ENCODE measurements at places on chromosomes 3 and 15.

- no peaks in the 10 kb centered on the region for H3K27me3 ChIP-seq
- DNase-seq: no peak
- no peaks in the 10 kb centered on the region for H3K36me3 ChIP-seq
- no peak overlapping the region for H3K27ac ChIP-seq
Observed at GRCh38 chr3:13487403-13487802, 7.3 kb downstream of the HDAC11 start.

DNA sequence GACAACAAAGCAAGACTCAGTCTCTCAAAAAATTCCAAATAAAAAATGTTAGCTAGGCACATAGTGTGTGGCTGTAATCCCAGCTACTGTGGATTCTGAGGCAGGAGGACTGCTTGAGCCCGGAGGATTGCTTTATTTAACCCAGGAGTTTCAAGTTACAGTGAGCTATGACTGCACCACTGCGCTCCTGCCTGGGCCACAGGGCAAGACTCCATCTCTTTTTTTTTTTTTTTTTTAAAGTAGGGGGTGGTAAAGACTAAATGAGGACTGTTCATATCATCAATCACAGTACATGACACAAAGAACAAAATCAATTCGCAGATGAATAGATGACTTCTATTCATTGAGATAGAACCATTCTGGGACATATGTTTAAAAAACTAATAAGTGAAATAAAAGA lies 48.1 kb downstream of the ACAP2 start:
- no peak overlapping the region for H3K27ac ChIP-seq
- peaks cover 15% of the 10 kb centered on the region for H3K4me1 ChIP-seq
- no peak overlapping the region for H3K4me3 ChIP-seq
- no peaks in the 10 kb centered on the region for H3K27me3 ChIP-seq

DNA sequence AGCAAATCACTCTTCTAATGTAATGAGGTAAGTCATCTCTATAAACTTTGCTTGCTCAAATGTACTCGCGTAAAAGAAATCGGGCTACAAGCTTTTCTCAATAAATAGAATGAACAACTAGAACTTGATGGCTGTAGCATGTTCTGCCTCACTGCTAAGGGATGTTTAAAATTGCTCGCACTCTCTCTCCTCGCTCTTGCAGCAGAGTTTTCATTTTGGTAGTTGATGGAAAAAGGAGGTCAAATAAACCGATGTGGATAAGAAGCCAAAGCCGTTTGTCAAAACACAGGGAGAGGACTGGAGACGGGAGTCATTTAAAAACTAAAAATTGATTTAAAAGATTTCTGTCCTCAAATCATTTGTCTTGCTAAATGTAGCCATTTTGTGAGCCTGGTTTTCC lies 53.3 kb downstream of the ANXA2 start:
- DNase-seq: no peak
- no peak overlapping the region for H3K4me3 ChIP-seq
- no peak overlapping the region for H3K27ac ChIP-seq
- no peaks in the 10 kb centered on the region for H3K4me1 ChIP-seq
- H3K27me3 ChIP-seq: no peaks in the 10 kb centered on the region

- H3K27ac ChIP-seq: no peak overlapping the region
- peaks cover 18% of the 10 kb centered on the region for H3K4me1 ChIP-seq
- no peaks in the 10 kb centered on the region for H3K36me3 ChIP-seq
- no peak for DNase-seq
- peaks cover 75% of the 10 kb centered on the region for H3K27me3 ChIP-seq
- peak overlapping the region; percentile 46 for H3K4me3 ChIP-seq
Observed at GRCh38 chr15:29570948-29571791, 251.1 kb downstream of the TJP1 start.

DNA sequence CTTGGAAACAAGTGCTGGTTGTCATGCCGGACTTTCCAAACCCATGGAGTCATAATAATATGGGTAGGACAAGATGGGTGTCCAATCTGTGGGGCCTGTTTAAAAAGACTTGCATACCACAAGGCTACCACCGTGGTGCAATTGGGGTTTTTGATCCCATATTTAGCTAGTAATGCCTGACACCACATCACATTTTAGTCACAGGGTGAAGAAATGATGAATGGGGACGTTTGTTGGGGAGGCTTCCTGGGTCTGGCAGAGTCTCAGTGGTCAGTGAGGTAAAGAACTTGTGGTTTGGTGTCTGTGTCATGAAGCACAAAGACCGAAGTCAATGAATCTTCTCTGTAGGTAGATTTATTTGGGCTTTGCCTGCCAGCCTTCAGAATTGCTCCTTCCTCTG lies 31.0 kb downstream of the P3H2 start:
- H3K4me3 ChIP-seq: no peak overlapping the region
- H3K36me3 ChIP-seq: no peaks in the 10 kb centered on the region
- no peaks in the 10 kb centered on the region for H3K27me3 ChIP-seq
- no peak overlapping the region for H3K27ac ChIP-seq
- no peak for DNase-seq
- peaks cover 9% of the 10 kb centered on the region for H3K4me1 ChIP-seq

DNA sequence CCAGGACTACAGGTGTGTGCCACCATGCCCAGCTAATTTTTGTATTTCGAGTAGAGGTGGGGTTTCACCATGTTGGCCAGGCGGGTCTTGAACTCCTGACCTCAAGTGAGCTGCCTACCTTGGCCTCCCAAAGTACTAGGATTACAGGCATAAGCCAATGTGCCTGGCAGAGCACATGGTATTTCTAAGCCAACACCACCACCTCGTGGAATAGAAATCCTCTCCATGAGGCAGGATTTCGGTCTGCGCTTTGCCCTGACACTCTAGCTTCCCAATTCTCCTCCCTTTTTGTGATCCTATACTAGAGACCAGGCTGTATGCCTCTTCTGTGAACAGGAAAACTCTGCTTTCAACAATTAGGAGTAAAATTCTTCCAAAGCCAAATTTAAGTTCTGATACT lies 372.2 kb downstream of the VGLL3 start:
- DNase-seq: no peak
- H3K27ac ChIP-seq: no peak overlapping the region
- no peaks in the 10 kb centered on the region for H3K4me1 ChIP-seq
- no peak overlapping the region for H3K4me3 ChIP-seq
- no peaks in the 10 kb centered on the region for H3K36me3 ChIP-seq

- H3K27me3 ChIP-seq: peaks cover 19% of the 10 kb centered on the region
- peak; percentile 57 for DNase-seq
- no peak overlapping the region for H3K4me3 ChIP-seq
- H3K4me1 ChIP-seq: peaks cover 26% of the 10 kb centered on the region
- no peak overlapping the region for H3K27ac ChIP-seq
- no peaks in the 10 kb centered on the region for H3K36me3 ChIP-seq
Observed at GRCh38 chr15:99955532-99955931, 222.3 kb upstream of the LYSMD4 start.

- peaks cover 33% of the 10 kb centered on the region for H3K36me3 ChIP-seq
- no peak overlapping the region for H3K4me3 ChIP-seq
- H3K4me1 ChIP-seq: peaks cover 61% of the 10 kb centered on the region
- H3K27me3 ChIP-seq: no peaks in the 10 kb centered on the region
- no peak for DNase-seq
Observed at GRCh38 chr15:97966246-97966645, 5.7 kb downstream of the ARRDC4 start.

- H3K4me1 ChIP-seq: peaks cover 29% of the 10 kb centered on the region
- H3K27ac ChIP-seq: peak overlapping the region; percentile 86
- H3K27me3 ChIP-seq: no peaks in the 10 kb centered on the region
- H3K4me3 ChIP-seq: peak overlapping the region; percentile 27
- DNase-seq: peak; percentile 89
Observed at GRCh38 chr3:112642912-112643506, 2.1 kb upstream of the CCDC80 start.

GRCh38 chr15:74815121-74815934 lies 2.7 kb downstream of the LMAN1L start:
- H3K4me1 ChIP-seq: peaks cover 12% of the 10 kb centered on the region
- no peak for DNase-seq
- H3K27ac ChIP-seq: no peak overlapping the region
- H3K27me3 ChIP-seq: no peaks in the 10 kb centered on the region
- H3K36me3 ChIP-seq: no peaks in the 10 kb centered on the region

DNA sequence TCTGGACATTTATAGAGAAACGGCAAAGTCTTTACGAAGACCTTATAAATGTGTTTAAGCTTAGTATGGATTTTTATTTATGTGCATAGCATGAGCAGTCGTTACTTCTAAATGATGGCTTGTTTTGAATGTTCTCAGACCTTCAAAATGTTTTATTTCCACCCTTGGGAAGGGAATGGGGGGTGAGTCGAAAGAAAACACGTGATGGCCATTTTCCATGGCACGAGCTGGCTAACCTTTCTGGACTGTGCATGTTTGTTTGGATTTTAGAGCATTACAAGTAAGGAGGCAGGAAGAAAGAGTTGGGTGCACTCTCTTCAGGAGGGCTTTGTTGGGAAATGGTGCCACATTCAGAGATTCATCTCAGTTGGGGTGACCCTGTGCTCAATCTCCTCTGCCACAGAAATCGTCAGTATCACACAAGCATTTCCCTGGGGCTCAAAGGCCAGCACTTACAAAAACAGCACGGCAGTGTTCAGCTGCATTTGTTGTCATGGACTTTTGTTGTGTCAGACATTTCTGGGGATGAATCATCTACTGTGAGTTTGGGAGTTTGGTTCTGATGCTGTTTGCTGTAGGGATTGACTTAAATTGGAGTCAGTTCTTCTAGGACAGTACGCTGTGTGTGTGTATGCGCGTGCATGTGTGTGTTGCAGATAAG lies 52.3 kb upstream of the ADAMTS9 start:
- DNase-seq: no peak
- H3K27ac ChIP-seq: no peak overlapping the region
- H3K4me1 ChIP-seq: no peaks in the 10 kb centered on the region
- no peaks in the 10 kb centered on the region for H3K27me3 ChIP-seq
- H3K36me3 ChIP-seq: no peaks in the 10 kb centered on the region

DNA sequence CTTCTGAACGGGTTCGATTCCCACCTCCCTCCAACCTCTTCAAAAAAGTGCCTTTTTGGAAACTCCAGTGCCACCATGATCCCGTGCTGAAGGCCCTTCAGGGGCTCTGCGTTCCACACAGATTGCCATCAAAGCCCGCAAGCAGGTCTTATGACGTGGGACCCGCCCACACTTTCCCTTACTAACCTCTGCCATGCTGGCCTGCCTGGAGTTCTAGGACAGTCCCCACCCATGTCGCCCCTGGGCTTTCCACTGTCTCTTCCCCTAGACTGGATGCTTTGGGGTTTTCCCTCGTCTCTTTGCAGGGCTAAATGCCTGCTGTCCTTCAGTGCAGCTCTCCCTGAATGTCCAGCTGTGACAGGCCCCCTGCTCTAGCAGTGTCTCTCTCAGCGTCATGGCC lies 313.7 kb upstream of the ATP10A start:
- no peak overlapping the region for H3K27ac ChIP-seq
- peaks cover under 1% of the 10 kb centered on the region for H3K27me3 ChIP-seq
- DNase-seq: no peak
- no peak overlapping the region for H3K4me3 ChIP-seq
- no peaks in the 10 kb centered on the region for H3K36me3 ChIP-seq

DNA sequence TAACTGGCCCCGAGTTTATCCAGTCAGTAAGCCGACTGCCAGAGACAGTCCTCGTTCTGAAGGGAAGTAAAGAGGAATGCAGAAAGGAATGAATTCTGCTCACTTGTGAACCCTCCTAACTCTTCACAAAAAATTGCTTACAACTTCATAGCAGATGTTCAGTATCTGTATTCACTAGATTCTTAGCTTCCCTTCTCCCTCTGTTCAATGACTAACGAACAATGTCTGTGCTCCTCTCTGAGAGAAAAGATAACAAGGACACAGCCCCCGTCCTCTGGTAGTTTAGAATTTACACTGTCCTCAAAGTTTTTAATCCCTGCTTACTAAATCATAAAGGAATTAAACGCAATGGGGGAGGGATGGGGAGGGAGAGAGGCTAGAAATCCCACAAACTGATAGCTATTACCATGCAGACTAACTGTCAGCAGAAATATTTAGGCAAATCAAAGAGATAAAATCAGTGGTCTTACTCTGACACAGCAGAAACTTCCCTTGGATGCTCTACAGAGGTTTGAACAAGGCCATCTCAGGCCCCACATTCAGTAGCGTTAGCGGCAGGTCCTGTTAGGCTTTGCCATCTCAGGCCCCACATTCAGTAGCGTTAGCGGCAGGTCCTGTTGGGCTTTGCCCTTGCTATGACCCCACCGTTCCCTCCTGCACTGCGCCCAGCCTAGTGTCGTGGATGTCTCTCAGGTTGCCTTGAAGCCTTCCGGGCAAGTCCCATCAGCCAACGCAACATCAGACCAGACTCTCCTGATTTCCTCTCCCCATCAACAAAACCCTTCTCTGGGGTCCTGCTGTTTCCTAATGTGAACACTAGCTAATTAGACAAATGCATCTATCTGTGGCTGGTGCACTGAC lies 23.4 kb downstream of the NRROS start:
- H3K36me3 ChIP-seq: peaks cover 5% of the 10 kb centered on the region
- no peak overlapping the region for H3K4me3 ChIP-seq
- no peaks in the 10 kb centered on the region for H3K27me3 ChIP-seq
- no peak for DNase-seq
- H3K4me1 ChIP-seq: peaks cover 8% of the 10 kb centered on the region

- no peaks in the 10 kb centered on the region for H3K36me3 ChIP-seq
- no peak overlapping the region for H3K4me3 ChIP-seq
- no peak overlapping the region for H3K27ac ChIP-seq
- DNase-seq: no peak
Observed at GRCh38 chr15:79657722-79658121, 225.6 kb downstream of the MINAR1 start.

DNA sequence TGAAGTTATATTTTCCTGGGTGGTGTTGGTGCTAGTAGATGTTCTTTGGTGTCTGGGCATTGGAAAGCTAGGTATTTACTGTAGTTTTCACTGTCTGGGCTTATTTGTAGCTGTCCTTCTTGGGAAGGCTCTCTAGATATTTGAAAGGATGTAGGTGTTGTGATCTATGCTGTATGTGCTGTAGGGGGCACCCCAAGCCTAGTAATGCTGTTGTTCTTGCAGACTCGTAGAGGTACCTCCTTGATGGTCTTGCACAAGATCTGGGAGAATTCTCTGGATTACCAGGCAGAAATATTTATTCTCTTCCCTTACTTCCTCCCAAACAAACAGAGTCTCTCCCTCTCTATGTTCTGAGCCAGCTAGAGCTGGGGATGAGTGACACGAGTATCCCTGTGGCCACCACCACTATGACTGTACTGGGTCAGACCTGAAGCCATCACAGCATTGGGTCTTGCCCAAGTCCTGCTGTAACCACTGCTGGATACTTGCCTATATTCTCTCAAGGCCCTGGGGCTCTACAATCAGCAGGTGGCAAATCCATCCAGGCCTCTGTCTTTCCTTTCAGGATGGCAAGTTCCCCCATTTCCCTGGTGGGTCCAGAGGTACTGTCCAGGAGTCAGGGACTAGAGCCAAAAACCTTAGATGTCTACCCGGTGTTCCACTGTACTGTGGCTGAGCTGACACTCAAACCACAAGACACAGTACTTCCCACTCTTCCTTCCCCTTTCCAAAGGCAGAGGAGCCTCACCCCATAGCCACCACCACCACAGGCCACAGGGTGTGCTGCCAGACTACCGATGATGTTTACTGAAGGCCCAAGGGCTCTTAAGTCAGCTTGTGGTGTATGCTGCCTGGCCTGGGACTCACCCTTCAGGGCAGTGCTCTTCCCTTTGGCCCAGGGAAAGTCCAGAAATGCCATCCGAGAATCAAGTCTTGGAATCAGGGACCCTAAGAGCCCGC lies 195.2 kb upstream of the DPPA4 start:
- H3K27me3 ChIP-seq: no peaks in the 10 kb centered on the region
- no peak for DNase-seq
- H3K36me3 ChIP-seq: no peaks in the 10 kb centered on the region

- H3K4me3 ChIP-seq: no peak overlapping the region
- DNase-seq: no peak
- H3K27me3 ChIP-seq: no peaks in the 10 kb centered on the region
- no peaks in the 10 kb centered on the region for H3K36me3 ChIP-seq
- no peak overlapping the region for H3K27ac ChIP-seq
Observed at GRCh38 chr3:61483997-61484396, 77.4 kb upstream of the PTPRG start.

- no peak for DNase-seq
- H3K4me1 ChIP-seq: peaks cover 26% of the 10 kb centered on the region
- peak overlapping the region; percentile 22 for H3K27ac ChIP-seq
- no peaks in the 10 kb centered on the region for H3K27me3 ChIP-seq
Observed at GRCh38 chr3:13594991-13595421, 46.1 kb downstream of the FBLN2 start.
